ENCODE measurements at places on chromosomes 11 and 22. TPM values are rescaled to one million over a fixed set of nuclear protein-coding genes. Genes with fewer than 3 reads are reported as not detected.

Gene OR8D1
- not detected for total RNA-seq

Gene CDKN1C
- total RNA-seq = 24.0 TPM

Gene F2
- 0.47 TPM for total RNA-seq

Gene CEP126
- total RNA-seq = 2.0 TPM

Gene LINC01488
- total RNA-seq = not detected

Gene GUCY1A2
- 0.10 TPM for total RNA-seq

Gene SUSD2
- 6.6 TPM for total RNA-seq

Gene PAMR1
- total RNA-seq = not detected

Gene SLC29A2
- 39.7 TPM for total RNA-seq

Gene APOL4
- total RNA-seq = not detected

Gene CSNK2A3
- total RNA-seq = 2.0 TPM

Gene CXCR5
- total RNA-seq = not detected

Gene SORL1
- total RNA-seq = 17.4 TPM

Gene MYRF
- 52.3 TPM for total RNA-seq

Gene EHF
- total RNA-seq = 51.5 TPM

Gene NAALADL1
- not detected for total RNA-seq

Gene CCDC116
- 0.66 TPM for total RNA-seq

Gene CEND1
- 0.27 TPM for total RNA-seq

Gene ARHGAP8
- 67.5 TPM for total RNA-seq

Gene MS4A8
- 0.17 TPM for total RNA-seq

Gene EMID1
- 9.6 TPM for total RNA-seq

Gene OR52I2
- total RNA-seq = not detected

Gene MPEG1
- total RNA-seq = 0.07 TPM

Gene TEX12
- not detected for total RNA-seq

Gene GAL
- 83.1 TPM for total RNA-seq

Gene CNGA4
- 0.27 TPM for total RNA-seq

Gene ANO1
- 41.7 TPM for total RNA-seq

Gene PLA2G3
- not detected for total RNA-seq

Gene GLB1L2
- total RNA-seq = 27.1 TPM

Gene OOSP1
- total RNA-seq = not detected

Gene RGL4
- not detected for total RNA-seq

Gene DNAJB7
- total RNA-seq = not detected

Gene ZMAT5
- 16.0 TPM for total RNA-seq

Gene HINFP
- total RNA-seq = 38.1 TPM

Gene OR5AS1
- not detected for total RNA-seq

Gene P2RY6
- 0.15 TPM for total RNA-seq

Gene ZNHIT2
- total RNA-seq = 18.8 TPM

Gene TMEM225
- not detected for total RNA-seq

Gene KRTAP5-1
- not detected for total RNA-seq

Gene FAM181B
- total RNA-seq = not detected

Gene ZNF70
- 3.2 TPM for total RNA-seq

Gene APOBEC3H
- 1.8 TPM for total RNA-seq

Gene CHST1
- 0.69 TPM for total RNA-seq

Gene NRXN2
- 1.5 TPM for total RNA-seq

Gene SPDYC
- 1.2 TPM for total RNA-seq

Gene SMC1B
- not detected for total RNA-seq

Data from HCT116 (cell line).